ENCODE measurements at places on chromosomes 11 and 22. TPM values are rescaled to one million over a fixed set of nuclear protein-coding genes. Genes with fewer than 3 reads are reported as not detected.

DNA sequence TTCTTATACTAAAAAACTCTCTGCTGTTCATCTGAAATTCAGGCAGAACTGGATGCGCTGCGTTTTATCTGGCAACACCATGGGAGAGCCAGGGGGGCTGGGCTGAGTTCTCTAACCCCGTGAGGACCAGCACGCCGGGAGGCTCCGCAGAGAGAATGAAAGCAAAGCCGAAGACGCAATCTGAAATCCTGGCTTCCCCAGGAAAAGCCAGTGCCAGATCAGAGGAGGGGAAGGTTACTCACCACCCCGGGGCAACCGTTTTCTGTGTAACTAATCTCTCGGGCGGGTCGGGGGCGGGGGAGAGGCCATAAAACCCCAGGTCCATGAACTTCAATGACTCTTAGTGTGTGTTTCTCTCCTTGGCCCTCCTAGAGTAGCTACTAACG is 99.4 kb downstream of the SHANK2 start:
- ATAC-seq, result no peak

GRCh38 chr22:19085233-19085718 is 36.9 kb downstream of the DGCR2 start:
- no peak for ATAC-seq

DNA sequence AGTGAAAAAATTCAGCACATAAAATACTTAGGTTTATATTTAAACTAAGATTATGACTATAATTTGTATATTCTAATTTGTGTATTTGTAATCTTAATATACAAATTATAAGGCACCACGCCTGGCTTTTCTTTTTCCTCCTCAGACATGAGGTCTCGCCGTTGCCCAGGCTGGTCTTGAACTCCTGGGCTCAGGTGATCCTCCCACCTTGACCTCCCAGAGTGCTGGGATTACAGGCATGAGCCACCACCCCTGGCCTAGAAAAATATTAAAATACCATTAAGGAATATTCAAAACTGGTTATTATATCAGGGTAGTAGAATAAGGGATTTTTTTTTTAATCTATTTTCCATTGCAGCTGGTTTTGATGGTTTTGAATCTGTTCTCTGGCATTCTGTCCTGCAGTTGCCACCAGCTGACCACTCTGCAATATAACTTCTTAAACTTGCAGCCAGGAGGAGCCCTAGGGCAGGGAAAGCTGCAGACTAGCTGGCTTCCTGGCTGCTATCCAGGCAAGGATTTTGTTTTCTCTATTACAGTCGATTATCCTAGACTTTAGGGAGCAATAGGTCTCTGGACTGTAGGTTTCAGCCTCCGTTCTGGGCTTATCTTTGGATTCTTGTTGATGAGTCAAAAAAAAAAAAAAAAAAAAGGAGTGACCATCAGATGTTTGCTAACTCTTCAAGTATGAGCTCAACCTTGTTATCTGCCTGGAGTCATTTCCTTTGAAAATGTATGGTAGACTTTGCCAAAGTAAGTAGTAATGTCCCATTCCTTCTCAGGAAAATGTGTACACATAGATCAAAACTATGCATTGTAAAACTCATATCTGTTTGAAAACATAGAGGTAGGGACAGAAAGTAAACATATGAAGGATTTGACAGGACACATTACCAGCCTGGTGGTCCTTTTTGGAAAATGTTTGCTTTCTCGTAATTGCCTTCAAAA is 13.2 kb downstream of the POLA2 start:
- ATAC-seq, result peak; percentile 92

DNA sequence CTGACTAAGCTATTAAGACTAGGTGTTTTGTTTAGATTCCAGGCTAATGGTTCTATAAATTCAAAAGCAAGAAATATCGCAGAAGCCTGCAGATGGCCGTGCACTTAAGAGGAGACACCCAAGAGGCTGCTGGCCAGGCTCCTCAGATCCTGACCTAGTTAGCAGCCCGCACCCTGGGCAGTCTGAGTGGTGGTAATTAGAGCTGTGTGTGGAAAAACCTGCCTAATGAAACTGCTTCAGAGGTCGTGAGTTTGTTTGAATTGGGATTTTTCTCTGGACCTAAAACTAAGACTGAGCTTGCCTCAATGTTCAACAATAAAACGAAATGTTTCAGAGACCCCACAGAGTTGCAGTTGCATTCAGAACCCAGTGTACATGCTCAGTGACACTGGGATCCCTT is 627.7 kb downstream of the OPCML start:
- ATAC-seq, result no peak

DNA sequence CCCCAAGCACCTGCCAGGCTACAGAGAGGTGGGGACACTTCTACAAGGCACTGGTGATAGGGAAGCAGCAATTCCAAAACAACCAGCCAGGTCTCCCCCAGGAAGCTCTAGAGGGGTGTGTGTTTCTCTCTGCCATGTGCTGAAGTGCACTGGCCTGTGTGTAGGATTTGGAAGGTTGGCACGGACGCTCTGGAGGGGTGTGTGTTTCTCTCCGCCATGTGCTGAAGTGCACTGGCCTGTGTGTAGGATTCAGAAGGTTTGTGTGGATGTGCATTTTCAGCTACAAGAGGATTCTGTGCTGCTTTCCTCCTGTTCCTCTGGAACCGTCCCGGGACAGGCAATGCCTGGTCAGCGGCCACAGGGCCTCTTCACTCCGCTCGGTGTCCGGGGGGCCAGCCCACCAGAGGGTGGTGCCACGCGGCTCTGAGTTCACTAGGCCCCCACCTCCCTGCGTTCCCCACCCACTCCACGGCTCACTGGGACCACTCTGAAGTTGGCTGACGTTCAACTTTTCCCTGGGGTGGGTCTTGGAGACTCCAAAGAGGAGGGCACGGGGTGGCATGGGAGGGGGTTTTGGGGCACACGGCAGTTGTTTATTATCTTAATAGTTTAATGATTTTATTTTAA is 552.8 kb downstream of the BRD1 start:
- ATAC-seq, result no peak

DNA sequence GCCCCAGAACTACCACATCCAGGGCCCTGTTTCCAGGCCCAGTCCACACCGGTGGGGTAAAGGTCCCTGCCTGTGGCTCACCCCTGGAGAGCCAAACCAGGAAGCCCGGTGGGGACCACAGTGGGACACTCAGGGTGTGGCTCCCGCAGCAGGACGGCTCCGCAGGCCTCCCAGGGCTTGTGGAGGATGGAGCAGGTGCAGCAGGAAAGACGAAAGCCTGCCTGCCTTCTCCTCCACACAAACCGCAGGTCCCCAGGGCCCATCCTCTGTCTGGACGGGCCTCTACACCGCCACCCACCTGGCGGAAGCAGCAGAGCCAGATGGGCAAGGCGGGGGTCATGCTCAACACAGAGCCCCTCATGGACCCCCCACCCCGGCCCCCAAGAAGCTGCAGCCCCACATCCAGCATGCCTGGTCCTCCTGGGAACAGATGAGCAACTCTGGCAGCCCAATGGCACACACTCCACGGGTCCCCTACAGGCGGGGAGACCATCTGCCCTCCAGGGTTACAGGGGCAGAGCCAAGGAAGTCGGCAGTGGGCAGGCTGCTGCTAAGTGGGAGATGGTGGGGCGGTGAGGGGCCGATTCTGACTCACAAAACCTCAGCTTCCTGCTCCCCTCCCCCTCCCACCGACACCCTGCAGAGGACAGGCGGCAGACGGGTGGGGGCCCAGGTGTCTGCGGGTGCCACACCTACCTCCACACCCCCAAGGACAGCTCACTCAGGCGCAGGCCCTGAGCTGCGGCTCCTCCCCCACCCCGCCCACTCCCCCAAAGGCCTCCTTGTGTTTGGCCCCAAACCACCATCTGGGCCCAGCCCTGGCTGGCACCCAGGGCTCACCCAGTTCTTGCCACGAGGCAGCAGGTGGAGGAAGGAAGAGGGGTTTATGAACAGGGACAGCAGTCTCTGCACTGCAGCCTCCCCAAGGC is 5.2 kb downstream of the SBF1 start:
- no peak for ATAC-seq

GRCh38 chr22:47736186-47737034 is 974.0 kb downstream of the TBC1D22A start:
- no peak for ATAC-seq

- ATAC-seq, result no peak
Observed at GRCh38 chr11:100860318-100861155, 173.4 kb downstream of the ARHGAP42 start.

GRCh38 chr11:18669711-18670110 is 28.9 kb upstream of the TMEM86A start:
- ATAC-seq, result no peak

Gene ABCG4
- 0.40 TPM for total RNA-seq

Gene HORMAD2
- not detected for total RNA-seq

Gene DBX1
- not detected for total RNA-seq

Data from gastroesophageal sphincter (tissue), 4 donors.